ENCODE measurements at places on chromosomes 7 and 10.

DNA sequence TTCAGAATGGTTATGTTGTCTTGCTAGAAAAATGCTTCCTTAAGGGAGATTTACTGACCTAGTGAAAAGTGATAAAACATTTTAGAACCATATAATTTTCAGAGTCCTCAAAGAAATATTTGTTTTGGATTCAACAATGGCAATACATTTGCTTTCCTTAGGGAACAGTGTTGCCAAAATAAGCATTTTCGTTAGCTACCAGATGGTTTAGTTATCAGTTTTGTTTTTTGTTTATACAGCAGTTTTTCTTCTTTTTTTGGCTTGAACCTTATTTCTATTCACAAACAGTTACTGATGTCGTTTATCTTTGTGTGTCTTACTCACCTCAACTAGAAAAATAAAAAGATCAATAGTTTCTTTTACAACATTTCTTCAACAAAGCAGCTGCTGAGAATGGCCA lies 48.6 kb downstream of the EXOC4 start:
- no peak for DNase-seq

DNA sequence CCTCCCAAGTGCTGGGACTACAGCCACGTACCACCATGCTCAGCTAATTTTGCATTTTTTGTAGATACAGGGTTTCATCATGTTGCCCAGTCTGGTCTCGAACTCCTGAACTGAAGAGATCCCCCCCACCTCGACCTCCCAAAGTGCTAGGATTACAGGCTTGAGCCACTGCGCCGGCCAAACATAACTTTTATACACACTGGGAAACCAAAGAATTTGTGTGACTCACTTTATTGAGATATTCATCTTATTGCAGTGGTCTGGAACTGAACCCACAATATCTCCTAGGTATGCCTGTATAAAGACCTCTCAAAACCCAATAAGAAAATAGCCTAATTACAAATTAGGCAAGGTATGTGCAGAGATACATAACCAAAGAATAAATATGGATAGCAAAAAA lies 182.6 kb upstream of the FEZF1 start:
- no peak for DNase-seq

DNA sequence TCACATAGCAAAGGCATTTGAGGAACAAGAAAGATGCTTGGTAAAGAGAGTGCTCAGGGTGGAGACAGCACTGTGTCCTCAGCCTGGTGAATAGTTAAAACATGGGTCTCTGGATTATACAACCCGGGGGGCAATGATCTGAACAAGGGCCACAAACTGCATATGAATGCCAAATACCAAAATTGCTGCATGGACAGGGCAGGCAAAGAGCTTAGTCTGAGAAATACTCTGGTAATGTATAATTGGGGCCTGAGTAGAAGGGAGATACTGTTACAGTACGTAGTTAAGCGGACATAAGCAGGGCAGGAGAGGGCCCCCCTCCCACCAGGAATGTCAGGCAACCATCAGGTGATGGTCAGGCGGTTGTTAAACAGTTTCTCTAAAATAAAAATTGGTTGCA lies 99.3 kb upstream of the CDK1 start:
- no peak for DNase-seq

DNA sequence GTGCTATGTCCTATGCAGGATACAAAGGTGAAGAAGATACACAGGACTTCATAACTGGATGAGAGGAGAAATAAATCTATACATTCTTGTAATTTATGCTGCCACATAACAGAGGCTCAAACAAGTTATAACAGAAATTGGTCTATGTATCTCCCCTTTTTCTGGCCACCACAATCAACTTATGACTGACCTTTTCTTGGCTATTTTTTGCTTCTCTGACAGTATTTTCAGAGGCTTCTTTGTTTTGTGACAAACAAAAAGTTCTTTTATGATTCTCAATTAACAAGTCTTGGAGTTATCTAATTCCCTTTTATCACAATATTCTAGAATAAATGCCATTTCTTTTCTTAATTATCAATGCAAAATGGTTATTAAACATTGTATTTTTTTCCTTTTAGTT lies 953.0 kb upstream of the ZWINT start:
- DNase-seq, result no peak

- DNase-seq, result no peak
These were observed 33.2 kb upstream of the PPP1R9A start for GRCh38 chr7:94874036-94874785.

DNA sequence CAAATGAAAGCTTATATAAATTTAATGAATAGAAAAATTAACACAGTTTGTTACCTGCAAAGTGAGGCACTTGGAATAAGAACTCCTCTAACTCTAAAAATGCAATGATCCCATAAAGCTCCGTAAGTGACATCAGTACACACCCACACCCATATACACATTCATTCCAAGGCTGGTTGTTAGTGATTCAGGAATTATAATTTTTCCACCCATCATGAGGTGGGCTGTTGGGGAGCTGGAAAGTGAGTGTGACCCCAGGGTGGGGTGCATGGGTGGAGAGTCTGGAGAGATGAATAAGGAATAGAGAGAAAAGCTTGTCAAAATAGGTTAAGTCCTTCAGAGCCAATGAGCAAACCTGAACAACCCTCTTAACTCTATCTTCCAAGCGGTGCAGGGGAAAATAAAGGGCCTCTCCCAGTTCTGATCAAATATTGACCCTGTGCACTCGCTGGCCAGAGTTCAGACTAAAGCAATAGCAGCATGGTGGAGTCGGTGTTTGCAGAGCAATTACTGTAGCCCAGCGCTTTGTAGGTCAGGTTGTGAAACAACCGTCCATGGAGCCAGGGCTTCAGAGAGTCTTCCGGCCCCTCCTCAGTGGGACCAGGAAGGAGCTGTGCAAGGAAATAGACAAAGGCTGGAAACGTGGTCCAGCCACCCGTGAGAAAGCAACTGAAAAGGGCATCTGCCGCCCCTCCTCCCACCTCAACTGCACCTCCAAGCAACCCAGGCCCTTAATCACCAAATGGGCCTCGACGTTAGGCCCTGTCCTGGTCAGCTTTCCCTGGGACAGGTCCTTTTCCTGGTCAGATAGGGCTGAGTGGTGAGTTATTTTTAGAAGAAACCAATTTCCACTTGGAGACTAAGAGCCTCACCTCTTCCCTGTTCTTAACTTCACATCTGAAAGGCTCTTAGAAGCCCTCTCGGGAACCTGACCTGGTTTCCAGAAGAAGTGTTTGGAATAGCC lies 61.2 kb downstream of the SH3PXD2A start:
- no peak for DNase-seq

DNA sequence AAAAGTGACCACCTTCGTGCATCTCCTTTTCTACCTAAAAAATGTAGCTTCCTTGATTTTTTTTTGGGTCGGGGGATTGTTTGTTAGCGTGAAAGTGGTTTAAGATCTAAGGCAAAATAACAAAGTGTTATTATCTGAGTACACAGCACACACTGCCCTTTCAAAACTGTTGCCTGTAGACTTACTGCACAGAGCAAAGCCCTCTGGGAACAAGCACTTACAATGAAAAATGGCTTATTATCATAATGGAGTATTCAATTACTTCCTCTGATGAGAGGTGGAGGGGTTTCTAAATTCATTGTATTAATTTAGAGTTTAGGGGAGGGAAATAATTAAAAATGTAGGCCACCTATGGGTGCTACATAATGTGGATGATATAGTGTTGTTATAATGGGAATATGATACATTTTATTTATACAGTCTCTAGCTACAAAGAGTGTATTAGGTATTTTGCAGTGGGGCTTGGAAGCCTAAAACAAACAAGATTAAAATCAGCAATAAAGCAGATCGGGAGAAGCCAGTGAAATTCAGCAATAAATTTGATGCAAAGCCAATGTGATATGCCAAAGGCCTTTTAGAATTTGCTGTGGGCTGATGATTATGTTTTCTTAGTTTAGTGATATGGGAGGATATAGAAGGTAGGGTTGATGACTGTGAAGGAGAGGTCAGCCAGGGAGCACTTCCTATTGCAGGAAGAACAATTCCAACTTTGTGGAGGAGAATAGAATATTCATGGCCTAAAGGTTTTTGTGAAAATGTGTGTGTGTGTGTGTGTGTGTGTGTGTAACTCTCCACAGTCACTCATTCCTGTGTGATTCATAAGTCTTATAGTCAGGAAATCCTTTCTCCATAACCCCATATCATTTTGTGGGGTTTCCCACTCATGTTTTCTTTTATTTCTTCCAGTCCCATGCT lies 17.7 kb upstream of the EXOC4 start:
- no peak for DNase-seq

DNA sequence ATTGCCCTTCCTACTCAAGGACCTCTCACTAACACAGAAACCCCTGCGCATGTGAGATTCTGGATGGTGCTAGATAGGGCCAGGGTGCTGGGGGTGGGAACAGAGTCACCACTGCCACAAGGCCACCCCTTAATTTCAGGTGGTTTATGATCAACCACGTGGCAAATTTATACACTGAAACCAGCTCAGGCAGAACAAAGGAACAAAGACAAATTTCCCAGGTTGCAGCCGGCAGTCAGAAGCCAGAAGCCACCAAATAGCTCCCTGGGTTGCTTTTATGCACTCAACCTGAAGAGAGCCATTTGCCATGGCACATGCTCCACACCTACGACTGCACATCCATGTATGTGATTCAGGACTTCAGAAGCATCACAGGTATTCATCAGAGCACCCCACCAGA lies 2.5 kb downstream of the VOPP1 start:
- no peak for DNase-seq

- no peak for DNase-seq
These were observed 12.5 kb downstream of the ITGB8 start for GRCh38 chr7:20343205-20343604.

- no peak for DNase-seq
These were observed 191.2 kb upstream of the KLF6 start for GRCh38 chr10:3976171-3976570.

DNA sequence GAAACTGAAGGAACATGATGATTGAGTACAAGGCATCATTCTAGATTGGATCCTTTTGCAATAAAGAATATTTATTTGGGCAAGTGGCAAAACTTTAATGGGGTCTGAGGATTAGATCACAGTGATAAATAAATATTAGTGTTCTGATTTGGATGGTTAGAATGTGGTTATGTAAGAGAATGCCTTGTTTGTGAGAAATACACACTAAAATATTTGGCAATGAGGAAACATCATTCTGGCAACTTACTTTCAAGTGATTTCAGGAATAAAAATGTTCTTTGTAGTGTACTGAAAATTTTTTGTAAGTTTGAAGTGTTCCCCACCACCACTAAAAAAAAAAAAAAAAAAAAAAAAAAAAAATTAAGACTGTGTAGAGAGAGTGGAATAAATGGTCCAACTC lies 185.1 kb upstream of the NEBL start:
- no peak for DNase-seq

DNA sequence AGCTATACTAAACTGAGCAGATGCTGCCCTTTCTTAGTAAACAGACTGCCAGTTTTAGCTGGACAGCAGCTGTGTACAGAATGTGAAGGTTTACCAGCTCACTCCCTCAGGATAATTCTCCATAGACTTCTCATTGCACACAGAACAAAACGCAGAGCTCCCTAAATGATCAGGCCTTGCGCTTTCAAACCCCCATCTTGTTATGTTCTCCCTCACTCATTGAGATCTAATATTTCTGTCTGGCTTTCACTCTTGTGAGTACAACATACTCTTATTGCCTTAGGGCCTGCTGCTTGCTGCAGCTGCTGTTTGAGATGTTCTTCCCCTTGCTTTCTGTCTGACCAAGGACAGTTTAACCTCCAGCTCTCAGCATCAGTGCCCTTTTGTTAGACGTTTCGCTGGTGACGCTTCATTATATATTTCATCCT lies 17.3 kb downstream of the VWDE start:
- no peak for DNase-seq

GRCh38 chr7:16367115-16367514 lies 54.2 kb downstream of the CRPPA start:
- no peak for DNase-seq

GRCh38 chr7:25985196-25985595 lies 166.8 kb upstream of the NFE2L3 start:
- DNase-seq, result no peak

GRCh38 chr7:2843711-2844152 lies 376 bp downstream of the GNA12 start:
- DNase-seq, result no peak

- peak; percentile 53 for DNase-seq
These were observed 130.4 kb downstream of the HIBADH start for GRCh38 chr7:27532314-27532713.

DNA sequence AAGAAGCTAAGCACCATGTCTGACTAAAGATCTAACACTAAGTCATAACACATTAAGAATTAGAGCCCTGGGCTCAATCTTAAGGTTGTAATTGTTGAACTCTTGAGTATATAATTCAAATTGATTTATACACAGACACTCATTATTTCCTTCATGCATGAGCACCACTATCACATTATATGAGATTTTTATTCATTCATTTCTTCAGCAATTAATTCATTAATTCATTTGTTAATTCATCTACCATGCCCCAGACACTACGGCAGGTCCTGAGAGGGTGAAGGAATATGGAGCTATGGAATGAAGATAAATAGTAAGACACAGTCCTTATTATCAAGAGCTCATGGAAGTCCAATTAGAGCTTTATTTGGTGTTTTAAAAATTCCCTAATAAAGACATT lies 41.9 kb downstream of the ETV1 start:
- no peak for DNase-seq

DNA sequence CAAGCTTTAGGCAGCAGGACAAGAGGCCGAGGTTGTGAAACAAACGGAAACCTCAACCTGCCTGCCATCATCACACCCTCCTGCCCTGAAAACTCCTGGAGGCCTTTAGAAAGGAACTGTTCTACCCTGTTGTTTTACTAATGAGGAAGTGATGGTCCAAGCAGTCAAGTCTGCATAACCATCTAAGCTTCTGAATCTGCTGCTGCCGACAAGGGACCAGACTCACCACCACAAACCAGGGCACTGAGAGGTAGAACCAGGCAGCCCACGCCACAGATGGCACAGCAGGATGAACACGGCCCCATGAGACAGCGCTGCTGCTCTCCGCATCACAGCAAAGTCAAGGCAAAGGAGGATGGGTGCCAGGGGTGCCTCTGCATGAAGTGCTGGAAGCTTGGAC lies 209.4 kb downstream of the CELF2 start:
- no peak for DNase-seq

GRCh38 chr10:124911124-124912067 lies 30.5 kb upstream of the ZRANB1 start:
- no peak for DNase-seq

DNA sequence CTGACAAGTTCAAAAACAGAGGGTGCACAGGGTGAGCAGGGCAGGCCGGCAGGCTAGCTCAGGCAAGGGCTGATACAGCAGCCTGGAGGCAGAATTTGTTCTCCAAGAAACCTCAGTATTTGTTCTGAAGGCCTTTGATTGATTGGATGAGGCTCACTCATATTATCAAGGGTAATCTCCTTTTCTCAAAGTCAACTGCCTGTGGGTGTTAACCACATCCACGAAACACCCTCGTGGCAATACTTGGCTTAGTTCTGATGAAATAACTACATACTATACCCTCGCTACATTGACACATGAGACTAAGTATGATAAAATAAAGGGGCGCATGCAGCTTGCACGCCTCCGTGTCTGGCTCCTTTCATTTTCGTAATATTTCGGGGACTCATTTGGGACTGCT lies 4.4 kb upstream of the PPP2R2D start:
- DNase-seq, result no peak
